Fibroblast of skin of right biceps (primary cell): ENCODE measurements at places on chromosomes 6 and 20.

- no peak for DNase-seq
Measured at GRCh38 chr20:2000285-2000684, 6.4 kb upstream of the PDYN start.

DNA sequence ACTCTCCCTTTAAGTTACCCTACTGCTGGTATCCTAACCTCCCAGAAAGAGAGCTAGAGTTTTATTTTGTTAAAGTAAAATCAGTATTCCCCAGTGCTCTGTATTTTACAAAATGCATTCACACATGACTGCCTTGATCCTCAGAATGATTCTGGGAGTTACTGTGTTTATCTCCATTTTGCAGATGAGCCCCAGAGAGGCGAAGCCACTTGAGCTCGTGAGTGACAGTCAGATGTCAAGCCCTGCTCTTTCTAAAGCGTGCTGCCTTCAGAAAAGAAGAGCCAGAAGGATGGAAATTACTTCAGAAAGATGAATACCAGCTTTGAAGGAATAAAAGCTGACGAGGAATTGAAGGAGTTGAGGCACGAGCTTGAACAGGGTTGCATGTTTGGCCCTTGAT, 14.1 kb upstream of the OSER1 start:
- DNase-seq, result no peak

DNA sequence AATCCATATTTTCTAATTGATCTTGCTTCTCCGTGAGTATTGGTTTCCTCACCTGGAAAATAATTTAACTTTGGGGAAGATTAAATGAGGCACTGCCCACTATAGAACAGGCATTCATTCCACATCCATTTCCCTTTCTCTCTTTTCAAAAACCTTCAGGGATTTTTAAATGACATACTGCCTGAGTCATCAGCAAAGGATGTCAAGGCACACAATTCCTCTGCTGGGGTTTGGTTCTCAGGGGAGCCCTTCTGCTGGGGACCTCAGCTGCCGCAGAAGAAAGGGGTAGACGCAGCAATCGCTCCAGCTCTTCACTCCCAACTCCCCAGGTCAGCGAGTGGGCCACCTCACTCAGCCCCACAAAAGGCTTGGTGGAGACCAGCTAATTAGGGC, 90.7 kb upstream of the BACH2 start:
- peak; percentile 55 for DNase-seq

DNA sequence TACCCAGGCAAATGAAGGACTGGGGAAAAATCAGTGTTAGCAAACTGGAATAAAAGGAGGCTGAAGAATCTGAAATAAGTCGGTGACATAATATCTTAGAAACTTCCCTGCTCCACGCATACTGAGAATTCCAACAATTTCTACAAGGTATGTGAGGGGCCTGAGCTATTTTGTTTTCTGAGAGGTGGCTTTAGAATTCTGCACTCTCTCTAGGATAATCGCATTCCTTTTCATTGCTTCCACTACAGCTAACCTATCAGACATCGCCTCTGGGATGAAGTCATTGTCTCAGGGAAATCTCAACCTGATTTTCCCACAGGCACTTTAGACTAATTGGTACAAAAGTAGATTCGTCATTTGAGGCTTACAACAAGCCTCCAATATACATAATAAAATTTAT, 740.8 kb downstream of the PHF3 start:
- DNase-seq, result peak; percentile 2

DNA sequence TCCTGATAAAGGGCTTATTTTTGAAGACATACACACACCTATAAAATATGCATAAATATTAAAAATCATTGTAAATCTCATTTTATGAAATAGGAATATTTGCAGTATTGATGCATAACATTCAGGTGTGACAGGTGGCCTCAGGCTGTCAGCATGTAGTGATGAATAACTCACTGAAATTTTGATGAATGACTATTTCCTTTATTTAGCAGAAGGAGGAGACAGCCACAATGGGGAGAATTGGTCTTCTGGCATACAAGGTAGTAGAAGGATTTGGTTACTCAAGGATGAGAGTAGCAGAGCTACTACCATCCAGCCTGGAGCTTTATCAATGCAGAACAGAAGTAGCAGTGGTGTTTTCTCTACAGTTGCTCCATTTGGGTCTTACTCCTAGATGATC, 47.2 kb downstream of the RGS17 start:
- no peak for DNase-seq

- no peak for DNase-seq
Measured at GRCh38 chr20:50409495-50409894, 100.7 kb upstream of the PTPN1 start.

DNA sequence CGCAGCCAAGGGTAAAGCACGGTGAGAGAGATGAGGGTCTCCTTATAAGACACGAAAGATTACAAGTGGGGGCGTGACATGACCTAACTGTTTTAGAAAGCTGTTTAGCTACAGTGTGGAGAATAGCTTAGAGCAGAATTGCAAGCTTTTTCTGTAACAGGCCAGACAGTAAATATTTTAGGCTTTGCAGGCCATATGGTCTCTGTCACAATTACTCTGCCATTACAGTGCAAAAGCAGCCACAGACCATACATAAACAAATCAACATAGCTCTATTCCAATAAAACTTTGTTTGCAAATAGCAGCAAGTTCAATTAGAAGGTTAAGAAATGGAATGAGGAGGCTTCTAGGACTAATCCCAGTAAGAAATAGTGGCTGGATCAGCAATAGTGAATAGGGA, 16.8 kb downstream of the PGM3 start:
- no peak for DNase-seq

DNA sequence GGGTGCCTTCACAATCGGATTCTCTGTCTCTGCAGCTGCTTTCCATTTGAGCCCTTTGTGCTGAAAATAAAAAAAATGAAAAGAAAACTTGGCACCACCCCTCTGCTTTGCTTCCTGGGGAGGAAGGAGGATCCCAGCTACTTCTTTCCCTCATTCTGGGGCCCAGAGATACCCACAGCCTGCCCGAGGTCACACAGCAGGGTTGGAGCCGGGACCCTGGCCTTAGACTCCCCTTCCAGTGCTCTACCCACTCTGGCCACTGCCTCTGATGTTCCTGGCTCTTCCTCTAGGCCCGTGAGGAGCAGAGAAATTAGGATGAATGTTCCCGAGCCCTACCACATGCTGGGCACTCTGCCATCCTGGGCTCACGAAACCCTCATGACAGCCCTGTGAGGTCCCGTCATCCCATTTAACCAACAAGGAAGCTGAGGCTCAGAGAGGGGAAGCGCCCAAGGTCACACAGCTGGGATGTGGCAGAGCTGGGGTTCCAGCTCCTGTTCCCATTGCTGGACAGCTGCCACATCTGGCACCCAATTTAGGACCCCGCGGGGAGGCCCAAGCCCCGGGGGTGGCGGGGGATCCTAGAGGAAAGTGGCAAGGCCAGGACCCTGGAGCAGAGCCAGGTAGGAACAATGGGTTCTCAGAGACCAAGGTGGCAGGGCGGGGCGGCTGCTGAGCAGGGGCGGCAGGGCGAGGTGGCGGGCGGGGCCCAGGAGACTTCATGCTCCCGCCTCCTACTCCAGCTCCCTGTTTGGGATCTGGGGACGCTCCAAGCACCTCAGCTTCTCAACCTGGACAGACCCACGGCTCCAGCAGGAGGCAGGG, 76.6 kb downstream of the CEBPB start:
- DNase-seq, result peak; percentile 80

DNA sequence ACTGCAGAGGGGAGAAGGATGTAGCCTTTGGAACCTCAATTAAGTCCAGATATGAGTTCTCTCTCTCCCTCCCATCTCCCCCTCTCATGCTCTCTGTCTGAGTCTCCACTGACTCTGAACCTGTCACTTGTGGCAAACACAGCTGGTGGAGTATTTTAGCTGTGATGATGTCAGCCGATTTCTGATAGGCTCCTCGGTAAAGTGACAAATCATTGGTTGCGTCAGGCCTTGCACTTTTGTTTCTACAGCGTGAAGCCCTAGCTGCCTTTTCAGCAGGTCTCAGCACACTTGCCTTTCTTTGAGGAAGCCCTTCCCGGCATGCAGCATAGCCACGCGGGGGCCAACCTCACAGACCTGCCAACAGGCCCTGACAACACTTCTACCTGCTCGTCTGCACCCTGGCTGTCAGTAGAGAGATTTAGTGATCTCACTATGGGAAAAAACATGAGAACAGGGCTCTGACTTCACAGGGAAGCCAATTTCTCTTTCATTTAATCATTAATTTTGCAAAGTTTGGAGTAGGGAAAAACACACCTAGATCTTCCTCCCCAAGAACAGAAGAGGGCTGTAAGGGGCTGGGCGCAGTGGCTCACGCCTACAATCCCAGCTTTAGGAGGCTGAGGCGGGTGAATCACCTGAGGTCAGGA, 84.4 kb downstream of the GMPR start:
- DNase-seq, result peak; percentile 91

- DNase-seq, result peak; percentile 24
Measured at GRCh38 chr6:109715616-109716015, 24.5 kb downstream of the FIG4 start.

DNA sequence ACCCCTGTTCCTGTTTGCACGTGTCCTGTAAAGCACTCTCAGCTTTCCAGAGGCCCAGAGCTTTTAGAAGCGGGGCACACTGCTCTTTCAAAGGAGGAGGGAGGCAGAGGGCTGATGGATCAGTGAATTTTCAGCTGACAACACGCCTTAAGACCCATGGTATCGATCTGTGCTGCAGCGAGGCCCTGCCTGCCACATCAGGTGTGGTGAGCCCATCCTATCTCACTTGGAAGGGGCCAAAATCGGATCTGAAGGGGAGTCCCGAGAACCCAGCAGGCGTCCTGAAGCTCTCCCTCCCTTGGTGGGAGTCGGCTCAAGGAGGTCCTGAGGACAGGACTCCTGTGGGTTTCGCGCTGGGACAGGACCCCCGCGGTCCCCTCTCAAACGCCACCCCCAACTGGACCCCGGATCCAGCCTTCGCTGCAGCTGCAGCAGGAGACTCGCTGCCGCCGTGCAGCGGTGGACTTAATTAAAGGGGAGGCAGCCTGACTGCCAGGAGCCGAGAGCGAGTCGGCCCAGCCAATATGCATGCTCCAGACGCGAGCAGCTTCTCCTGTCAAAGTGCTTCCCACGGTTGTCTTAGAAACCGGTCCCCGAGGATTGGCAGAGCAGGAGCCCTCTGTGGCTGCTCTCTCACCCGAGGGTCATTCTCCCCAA, 580.0 kb upstream of the ZNF337 start:
- DNase-seq, result peak; percentile 8

DNA sequence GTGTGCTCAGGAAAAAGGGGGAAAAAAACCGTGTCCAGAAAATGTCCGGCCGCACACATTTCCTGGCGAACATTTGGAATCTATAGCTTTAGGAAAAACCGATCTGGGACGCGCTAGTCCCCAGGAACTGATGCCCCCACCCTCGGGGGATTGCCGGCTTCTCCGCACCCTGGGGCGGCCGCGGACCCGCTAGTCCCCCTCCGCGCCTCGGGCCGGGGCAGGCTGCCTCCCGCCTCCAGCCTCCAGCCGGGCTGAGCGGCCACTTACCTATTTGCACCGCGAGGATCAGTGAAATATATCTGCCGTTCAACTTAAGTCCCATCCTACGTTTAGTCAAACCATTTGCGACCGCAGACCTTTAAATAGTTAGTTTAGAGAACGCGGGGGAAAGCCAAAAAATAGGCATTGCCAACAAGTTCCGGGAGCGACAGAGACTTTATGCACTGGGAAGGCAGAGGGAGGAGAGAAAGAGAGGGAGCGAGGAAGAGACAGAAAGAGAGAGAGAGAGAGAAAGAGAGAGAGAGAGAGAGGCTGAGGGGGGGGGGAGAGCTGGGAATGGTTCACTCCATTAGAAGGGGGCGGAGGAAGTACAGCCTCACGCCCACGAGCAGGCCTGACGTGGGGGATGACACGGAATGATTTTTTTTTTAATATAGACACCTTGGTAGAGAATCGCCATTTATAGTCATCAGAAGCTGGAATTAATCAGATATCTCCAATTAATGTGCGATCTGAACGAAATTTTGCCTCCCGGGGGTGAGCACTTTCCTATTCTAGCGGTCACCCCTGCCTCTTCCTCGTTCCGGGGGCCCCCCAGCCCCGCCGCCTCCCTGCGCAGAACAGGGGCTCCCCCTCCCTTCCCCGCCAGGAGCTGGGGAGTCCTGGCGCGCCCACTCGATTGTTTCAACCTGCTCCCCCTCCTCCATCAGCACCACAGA, at the start of gene NRN1:
Gene NRN1 (minus strand): TSS at position 498 of the 938 bp plus-strand sequence. CDS start 176 bp downstream, at position 322.
- peak; percentile 82 for DNase-seq

DNA sequence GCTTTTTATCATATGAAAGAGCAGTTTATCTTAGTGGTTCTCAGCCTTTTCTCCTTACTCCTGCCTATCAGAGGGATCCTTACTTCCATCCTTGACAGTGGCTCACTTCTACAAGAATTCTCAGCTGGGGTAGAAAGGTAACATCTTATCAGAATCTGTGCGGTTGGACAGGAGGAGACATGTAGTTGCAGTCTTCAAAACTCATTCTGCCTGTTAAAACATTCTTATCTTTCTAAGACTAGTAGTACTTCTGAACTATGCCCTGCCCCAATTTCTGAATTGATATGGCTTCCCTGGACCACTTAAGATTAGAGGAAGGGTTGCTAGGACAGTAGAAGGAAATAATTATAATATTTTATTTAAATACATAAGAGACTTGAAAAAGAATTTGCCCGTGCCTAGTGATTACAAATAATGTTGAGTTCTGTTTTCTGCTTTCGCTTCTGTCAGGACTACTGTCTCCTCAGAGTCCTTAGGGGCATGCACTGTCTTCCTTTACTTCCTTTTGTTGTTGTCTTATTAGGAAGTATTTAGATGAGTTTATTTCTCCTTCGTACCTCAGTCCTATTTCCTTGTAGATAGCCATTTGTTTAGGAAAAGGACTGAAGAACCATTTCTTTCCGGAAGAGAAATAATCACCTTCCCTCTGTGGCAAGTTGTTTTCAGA, 24.9 kb downstream of the BLTP3A start:
- DNase-seq, result no peak

DNA sequence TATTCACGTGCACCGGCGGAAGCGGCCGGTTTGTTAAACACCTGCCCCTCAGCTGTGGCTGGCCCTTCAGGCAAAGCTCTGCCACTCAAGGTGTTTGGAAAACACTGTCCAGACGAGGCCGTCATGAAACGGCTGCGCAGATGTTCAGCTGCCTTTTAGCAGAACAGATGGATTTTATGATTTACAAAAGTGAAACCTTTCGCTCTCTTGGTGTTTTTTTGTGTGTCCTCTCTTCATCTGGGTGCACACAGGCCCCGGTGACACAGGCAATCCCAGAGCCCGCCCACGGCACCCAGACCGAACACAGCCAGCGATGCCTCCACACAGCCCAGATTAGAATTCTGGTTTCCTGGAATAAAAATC, 397.0 kb downstream of the SMOC2 start:
- no peak for DNase-seq
